ENCODE measurements at places on chromosomes 5 and 9. TPM values are rescaled to one million over a fixed set of nuclear protein-coding genes. Genes with fewer than 3 reads are reported as not detected.

GRCh38 chr5:158882660-158883059, 217.1 kb downstream of the EBF1 start:
- no peak for DNase-seq

- DNase-seq, result no peak
Observed at GRCh38 chr9:76438841-76439588, 20.0 kb upstream of the GCNT1 start.

DNA sequence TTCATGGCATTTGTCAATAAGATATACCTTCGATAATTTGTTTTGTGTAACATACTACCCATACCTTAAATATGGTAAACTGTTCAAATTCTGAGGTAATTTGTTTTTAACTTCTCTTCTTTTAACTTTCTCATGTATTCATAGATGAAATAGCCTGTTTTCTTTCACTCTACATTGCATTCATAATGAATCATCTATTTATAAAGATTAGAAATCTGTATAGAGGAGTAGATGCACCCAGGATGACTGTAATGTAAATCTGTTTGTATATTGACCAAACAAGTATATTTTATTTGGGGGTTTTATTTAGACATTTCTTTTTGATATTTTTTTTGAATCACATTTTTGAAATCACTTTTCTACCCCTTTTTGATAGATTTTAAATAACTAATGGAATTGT, 144.6 kb downstream of the CD180 start:
- no peak for DNase-seq

DNA sequence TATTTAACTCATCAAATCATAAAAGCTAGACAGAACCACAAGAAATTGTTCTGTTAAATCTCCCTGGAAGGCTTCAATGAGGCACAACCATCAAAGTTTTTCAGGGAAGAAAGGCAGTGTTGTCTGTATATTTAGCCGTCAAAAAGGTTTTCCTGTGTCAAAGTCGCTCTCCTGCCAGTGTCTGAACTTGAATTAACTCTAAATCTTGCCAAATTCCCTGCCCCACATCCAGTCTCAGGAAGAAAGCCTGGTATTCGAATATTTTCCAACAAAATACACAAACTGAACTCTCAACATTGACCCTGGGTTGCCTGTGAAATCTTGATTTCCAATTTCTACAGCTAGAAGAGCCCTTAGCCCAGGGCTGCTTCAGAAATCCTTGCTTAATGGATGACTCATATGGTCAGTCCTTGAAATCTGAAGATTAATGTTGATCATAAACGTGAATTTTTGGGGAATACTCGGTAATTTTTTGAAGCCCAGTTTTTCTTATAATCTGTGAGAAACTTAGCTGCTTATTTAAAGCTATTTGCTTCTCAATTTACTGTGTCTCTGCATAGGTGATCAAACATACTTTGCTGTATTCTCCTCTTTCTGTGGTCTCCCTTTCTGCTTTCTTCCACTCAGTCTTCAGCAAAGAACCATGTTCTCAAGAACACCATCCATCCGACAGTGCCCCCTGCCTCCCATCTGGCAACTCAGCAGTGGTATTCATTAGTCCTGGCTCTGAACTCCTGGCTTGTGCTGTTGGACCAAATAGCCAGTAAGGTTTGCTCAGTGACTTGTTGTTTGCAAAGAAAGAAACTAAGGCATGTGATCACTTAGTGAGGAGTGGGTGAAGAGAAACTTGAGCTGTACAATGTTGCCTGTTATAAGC, 58.9 kb downstream of the NREP start:
- no peak for DNase-seq

- DNase-seq, result no peak
Observed at GRCh38 chr5:17302106-17302505, 84.7 kb downstream of the BASP1 start.

- no peak for DNase-seq
Observed at GRCh38 chr5:76372323-76373054, 30.6 kb upstream of the IQGAP2 start.

DNA sequence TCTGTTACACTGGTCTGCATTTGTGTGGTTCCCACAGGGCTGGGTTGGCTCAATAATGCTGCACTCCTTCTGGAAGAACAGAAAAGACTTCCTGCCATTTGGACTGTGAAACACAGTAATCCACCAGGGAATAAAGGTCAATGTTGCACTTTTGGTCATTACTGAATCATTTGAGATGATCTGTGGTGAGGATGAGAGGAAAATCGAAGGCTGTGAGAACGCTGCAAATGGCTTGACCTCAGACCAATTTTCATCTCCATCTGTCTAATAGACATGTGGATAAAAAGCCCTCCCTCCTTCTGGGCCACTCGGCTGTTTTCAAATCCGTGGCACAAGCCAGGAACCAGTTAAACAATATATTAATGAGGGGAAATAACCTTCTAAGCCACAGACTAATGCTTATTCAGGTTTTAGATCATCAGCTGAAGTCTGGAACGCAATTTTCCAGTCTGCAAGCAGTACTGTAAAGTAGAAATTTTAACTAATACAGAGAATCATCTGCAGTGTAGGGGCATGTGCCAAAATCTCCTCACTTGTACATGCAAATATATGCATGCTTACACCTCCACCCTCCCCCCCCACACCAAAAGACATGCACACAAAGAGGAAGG, 20.2 kb downstream of the TLE1 start:
- no peak for DNase-seq

DNA sequence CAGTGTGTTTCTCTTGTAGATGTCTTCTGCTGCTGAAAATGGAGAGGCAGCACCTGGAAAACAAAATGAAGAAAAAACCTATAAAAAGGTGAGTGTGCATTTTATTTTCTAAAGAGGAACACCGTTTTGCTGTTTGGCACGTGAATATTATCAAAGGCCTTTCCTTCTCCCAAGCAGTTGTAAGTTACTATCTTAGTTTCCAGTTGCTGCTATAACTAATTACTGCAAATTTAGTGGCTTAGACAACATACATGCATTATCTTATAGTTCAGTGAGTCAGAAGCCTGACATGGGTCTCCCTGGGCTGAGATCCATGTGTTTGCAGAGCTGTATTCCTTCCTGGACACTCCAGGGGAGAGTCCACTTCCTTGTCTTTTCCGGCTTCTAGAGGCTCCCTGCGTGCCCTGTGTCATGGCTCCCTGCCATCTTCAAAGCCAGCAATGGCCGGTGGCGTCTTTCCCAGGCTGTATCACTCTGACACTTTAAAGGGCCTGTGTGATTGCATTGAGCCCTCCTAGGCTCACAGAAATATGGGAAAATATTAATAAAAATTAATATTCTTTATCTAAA, 117.6 kb downstream of the PIP5K1B start:
- no peak for DNase-seq

DNA sequence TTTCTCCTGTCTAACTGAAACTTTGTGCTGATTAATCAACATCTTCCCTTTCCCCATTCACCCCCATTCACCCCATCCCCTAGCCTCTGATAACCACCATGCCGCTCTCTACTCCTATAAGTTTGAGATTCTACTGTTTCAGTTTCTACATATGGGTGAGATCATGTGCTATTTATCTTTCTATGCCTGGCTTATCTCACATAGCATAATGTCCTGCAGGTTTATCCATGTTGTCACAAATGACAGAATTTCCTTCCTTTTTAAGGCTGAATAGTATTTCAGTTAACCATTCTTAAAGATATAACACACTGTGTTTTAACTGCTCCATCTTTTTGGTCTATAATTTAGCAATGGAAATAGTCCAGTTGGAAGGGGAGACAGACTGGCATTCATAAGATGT, 205.1 kb downstream of the SNCAIP start:
- no peak for DNase-seq

Gene PTGES
- total RNA-seq, result 23.3 TPM

Gene TRIP13
- total RNA-seq, result 0.89 TPM

Gene PAEP
- total RNA-seq, result not detected

Gene PCDHB9
- total RNA-seq, result 3.7 TPM

All from sciatic nerve (tissue), 2 donors.